ENCODE measurements at places on chromosomes 4 and X.

DNA sequence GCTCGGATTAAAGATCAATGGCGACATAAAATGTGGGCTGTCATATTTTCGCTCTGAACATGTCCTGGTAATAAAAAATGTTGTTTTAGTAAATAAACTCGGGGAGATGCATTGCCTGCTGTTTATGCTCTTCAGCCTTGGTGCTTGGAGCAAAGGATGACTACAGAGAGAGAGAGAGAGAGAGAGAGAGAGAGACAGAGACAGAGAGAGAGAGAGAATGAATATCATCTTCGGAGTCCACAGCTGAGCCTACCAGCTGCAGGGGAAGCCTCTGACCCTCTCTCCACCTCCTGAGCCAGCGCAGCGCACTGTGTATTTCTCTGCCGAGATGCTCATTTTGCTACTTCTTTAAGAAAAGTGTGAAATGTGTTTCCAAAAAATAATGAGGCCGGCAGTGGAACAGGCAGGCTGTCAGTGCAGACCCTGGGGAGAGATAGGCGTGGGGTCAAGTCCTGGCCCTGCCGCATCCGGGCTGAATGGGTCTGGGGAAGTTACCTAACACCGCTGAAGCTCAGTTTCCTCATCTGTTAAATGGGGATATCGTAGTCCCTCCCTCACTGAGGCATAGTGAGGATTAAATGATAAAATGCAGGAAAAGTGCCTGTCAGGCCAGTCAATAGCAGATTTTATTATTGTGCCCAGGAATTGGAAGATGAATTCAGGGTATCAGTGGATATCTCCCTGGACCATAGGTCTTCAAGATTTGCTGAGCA lies 58.5 kb upstream of the LGI2 start:
- H3K4me1 ChIP-seq = peaks cover 6% of the 10 kb centered on the region
- H3K36me3 ChIP-seq = no peaks in the 10 kb centered on the region
- H3K27ac ChIP-seq = no peak overlapping the region
- H3K4me3 ChIP-seq = no peak overlapping the region
- peaks cover 90% of the 10 kb centered on the region for H3K27me3 ChIP-seq

DNA sequence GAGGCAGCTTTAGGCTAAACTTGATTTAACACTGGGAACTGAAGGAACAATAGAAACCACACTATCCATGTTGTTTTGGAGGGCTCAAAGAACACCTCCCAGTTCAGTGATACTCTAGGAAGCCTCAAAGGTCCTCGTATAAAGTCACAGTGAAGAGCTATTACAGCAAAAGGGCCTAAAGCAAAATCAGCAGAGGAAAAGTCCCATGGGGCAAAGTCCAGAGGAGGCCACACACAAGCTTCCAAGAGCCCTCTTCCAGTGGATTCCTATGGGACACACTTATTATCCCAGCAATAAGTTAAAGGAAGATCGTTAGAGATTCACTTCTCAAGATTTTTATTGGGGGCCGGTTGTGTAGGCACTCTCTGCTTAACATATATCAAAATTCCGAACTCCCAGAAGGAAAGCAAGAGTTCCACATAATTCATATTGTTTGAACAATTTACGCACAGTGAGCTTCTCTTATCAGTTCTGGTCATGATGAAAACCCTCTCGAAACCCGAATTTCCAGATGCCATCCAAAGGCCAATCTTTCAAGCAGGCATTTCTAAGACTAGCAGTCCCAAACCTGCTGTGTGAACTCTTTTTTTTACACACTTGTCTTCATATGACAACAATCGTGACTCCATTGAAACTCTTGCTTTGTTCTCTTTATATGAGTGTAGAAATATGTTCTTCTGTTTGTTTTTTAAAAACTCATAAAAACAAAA lies 53.7 kb downstream of the ANXA5 start:
- H3K36me3 ChIP-seq = no peaks in the 10 kb centered on the region
- DNase-seq = no peak
- H3K27me3 ChIP-seq = peaks cover 20% of the 10 kb centered on the region
- no peak overlapping the region for H3K4me3 ChIP-seq
- no peaks in the 10 kb centered on the region for H3K4me1 ChIP-seq

- peak overlapping the region; percentile 67 for H3K27ac ChIP-seq
- no peaks in the 10 kb centered on the region for H3K27me3 ChIP-seq
- DNase-seq = peak; percentile 29
- H3K36me3 ChIP-seq = peaks cover 22% of the 10 kb centered on the region
- peak overlapping the region; percentile 33 for H3K4me3 ChIP-seq
Measured at GRCh38 chr4:101328063-101328602, 19.2 kb downstream of the PPP3CA start.

GRCh38 chrX:132063862-132064261 lies 40.8 kb downstream of the STK26 start:
- peaks cover 4% of the 10 kb centered on the region for H3K4me1 ChIP-seq
- no peak overlapping the region for H3K4me3 ChIP-seq
- H3K27me3 ChIP-seq = no peaks in the 10 kb centered on the region
- no peak for DNase-seq
- no peak overlapping the region for H3K27ac ChIP-seq
- H3K36me3 ChIP-seq = peaks cover 9% of the 10 kb centered on the region

- peaks cover 8% of the 10 kb centered on the region for H3K36me3 ChIP-seq
- H3K27me3 ChIP-seq = no peaks in the 10 kb centered on the region
- peak overlapping the region; percentile 67 for H3K27ac ChIP-seq
- H3K4me1 ChIP-seq = peaks cover 28% of the 10 kb centered on the region
Measured at GRCh38 chr4:7857238-7857701, 82.4 kb downstream of the AFAP1 start.

GRCh38 chrX:10259716-10260115 lies 102.9 kb downstream of the CLCN4 start:
- no peak for DNase-seq
- H3K36me3 ChIP-seq = no peaks in the 10 kb centered on the region
- no peak overlapping the region for H3K4me3 ChIP-seq
- H3K4me1 ChIP-seq = no peaks in the 10 kb centered on the region
- H3K27me3 ChIP-seq = no peaks in the 10 kb centered on the region

- H3K4me3 ChIP-seq = no peak overlapping the region
- no peak for DNase-seq
- H3K36me3 ChIP-seq = no peaks in the 10 kb centered on the region
- no peaks in the 10 kb centered on the region for H3K4me1 ChIP-seq
- peak overlapping the region; percentile 5 for H3K27ac ChIP-seq
Measured at GRCh38 chr4:186161138-186161537, 30.2 kb upstream of the CYP4V2 start.

GRCh38 chr4:5884796-5885195 lies 8.1 kb downstream of the CRMP1 start:
- peaks cover 75% of the 10 kb centered on the region for H3K27me3 ChIP-seq
- no peaks in the 10 kb centered on the region for H3K36me3 ChIP-seq
- H3K4me1 ChIP-seq = no peaks in the 10 kb centered on the region
- no peak for DNase-seq
- H3K4me3 ChIP-seq = no peak overlapping the region

GRCh38 chr4:143338313-143338712 lies 1.6 kb downstream of the GAB1 start:
- no peak overlapping the region for H3K27ac ChIP-seq
- H3K4me1 ChIP-seq = peaks cover 6% of the 10 kb centered on the region
- H3K4me3 ChIP-seq = no peak overlapping the region
- DNase-seq = no peak
- peaks cover 6% of the 10 kb centered on the region for H3K36me3 ChIP-seq
- peaks cover 65% of the 10 kb centered on the region for H3K27me3 ChIP-seq

DNA sequence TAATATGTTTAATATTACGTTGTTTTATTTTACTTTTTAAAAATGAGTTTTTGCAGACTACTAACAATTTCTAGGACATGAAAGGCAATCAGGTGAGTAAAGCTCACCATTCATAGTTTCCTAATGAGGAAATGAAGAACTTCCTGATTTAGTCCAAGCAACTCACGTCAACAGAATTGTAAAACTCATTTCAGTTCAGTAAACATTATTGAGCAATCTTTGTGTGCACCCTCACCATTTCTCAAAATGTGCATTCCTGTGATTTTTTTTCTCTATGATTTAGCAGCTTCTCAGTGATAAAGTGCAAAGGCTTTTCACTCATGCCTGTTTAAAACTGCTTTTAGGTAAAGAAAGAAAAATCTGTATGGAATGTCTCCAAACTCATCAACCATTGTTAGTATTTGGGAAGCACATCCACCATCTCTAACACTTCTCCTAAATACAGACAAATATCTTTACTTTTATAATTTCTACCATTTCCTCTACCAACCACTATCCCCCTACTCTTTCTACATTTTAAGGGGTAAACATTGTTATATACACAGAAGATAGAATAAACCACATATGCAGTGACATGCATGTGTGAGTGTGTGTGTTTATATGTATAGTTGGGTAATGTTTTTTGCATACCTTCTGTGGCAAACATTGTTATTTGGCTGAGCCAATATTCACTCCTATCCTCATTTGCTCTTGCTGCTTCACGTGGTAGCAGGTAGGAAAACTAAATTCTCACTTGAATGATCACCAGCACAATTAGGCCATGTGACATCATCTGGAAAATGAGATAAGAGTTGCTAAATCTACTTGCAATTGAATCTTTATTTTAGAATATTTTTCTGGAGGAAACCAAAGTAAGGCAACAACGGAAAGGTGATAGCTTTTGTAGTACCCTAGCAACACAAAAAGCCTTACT lies 54.7 kb upstream of the PRDM8 start:
- H3K27me3 ChIP-seq = no peaks in the 10 kb centered on the region
- H3K4me1 ChIP-seq = peaks cover 12% of the 10 kb centered on the region
- H3K36me3 ChIP-seq = no peaks in the 10 kb centered on the region
- DNase-seq = no peak

DNA sequence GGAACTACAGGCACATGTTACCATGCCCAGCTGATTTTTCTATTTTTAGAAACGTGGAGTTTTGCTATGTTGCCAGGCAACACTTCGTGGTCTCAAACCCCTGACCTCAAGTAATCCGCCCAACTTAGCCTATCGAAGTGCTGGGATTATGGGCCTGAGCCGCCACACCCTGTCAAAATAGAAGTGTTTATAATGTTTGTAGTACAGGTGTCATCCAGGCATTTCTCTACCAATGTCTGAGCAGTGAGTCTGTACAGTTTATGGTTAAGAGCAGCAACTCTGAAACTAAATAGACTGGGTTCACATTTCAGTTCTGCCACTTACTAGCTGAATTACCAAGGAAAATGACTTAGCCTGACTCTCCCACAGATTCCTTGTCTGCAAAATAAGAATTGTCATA lies 460.4 kb upstream of the GALNT7 start:
- DNase-seq = no peak
- H3K27me3 ChIP-seq = no peaks in the 10 kb centered on the region
- peaks cover 3% of the 10 kb centered on the region for H3K36me3 ChIP-seq
- no peak overlapping the region for H3K4me3 ChIP-seq
- H3K4me1 ChIP-seq = no peaks in the 10 kb centered on the region

DNA sequence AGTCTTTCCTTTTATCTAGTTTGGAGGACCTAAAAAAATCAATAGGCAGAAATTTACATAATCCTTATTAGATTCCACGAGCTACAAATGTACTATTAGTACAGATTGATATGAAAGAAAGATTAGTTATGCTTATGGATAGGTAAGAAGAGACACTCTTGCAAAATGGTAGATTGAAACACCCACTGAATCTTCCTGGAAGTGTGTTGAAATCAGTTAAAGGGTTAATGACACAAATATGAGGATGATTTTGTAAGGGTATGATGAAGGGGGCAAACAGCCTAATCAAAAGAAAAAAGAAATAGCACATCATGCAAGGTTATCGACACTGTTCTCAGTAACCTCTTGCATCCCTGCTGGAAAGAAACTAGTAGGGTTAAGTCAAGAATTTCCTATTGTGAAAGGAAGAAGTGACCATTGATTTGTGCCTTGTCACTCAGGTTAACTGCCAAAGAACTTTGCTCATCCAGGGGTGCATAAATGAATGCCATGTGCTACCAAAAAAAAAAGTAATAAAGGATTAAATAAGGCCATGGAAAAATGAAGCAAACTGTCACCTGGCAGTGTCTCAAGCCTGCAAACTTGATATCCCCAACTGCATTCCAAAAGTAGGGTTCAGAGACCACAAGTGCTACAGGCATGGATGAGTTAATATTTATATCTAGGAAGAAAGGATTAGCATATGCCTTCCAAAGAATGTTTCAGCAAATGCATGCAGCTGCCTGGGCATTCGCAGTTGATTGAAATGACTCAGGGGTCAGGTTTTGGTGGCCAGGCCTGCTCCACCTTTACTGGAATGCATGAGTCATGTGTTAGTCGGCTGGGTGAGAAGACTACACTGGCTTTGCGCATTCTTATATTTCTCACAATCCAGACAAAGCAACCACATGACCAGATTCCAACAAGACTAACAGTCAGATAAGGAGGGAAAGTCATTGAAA lies 78.3 kb upstream of the ATXN3L start:
- no peaks in the 10 kb centered on the region for H3K27me3 ChIP-seq
- no peak overlapping the region for H3K27ac ChIP-seq
- no peaks in the 10 kb centered on the region for H3K36me3 ChIP-seq
- H3K4me1 ChIP-seq = no peaks in the 10 kb centered on the region

DNA sequence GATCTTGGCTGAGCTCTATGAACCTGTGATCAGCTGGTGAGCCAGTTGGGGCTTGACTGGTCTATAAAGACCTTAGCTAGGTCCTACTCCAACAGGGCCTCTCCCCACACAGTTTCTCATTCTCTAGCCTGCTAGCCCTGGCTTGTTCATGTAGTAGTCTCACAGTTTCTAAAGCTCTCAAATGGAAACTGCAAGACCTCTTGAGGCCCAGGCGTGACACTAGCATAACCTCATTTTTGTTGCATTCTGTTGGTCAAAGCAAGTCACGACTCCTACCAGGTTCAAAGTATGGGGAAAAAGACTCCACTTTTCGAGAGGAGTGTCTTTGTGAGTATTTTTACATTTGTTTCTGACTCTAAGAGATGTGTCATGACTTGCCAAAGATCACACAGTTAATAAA lies 50.9 kb downstream of the CEP44 start:
- H3K4me3 ChIP-seq = no peak overlapping the region
- no peak overlapping the region for H3K27ac ChIP-seq
- H3K27me3 ChIP-seq = no peaks in the 10 kb centered on the region
- DNase-seq = no peak

GRCh38 chr4:6752486-6752829 lies 30.1 kb upstream of the KIAA0232 start:
- H3K4me3 ChIP-seq = no peak overlapping the region
- H3K27ac ChIP-seq = no peak overlapping the region
- peaks cover 4% of the 10 kb centered on the region for H3K36me3 ChIP-seq

- H3K27me3 ChIP-seq = no peaks in the 10 kb centered on the region
- peak overlapping the region; percentile 14 for H3K27ac ChIP-seq
- no peak for DNase-seq
- peak overlapping the region; percentile 2 for H3K4me3 ChIP-seq
- H3K4me1 ChIP-seq = peaks cover 2% of the 10 kb centered on the region
- no peaks in the 10 kb centered on the region for H3K36me3 ChIP-seq
Measured at GRCh38 chrX:78923198-78924015, 21.8 kb upstream of the P2RY10 start.

DNA sequence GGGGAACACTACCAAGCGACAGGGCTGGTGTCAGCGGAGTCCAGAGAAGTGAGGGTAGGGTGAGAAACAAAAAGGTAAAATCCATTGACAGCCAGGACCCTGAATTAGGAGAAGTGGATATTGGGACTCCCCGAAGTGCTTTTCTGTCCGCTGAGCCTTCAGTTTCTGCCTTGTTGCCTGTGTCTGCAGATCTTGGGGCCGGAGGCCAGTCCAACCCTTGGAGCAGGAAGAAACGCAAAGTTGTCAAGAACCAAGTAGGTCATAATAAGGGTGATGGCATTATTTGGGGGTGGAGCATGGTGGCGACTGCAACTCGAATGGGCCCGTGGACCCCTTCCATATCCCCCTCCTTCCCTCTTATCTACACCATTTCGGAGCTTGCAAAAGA lies 1.0 kb downstream of the ARMCX1 start:
- peaks cover 25% of the 10 kb centered on the region for H3K27me3 ChIP-seq
- no peak overlapping the region for H3K27ac ChIP-seq
- H3K4me1 ChIP-seq = no peaks in the 10 kb centered on the region
- H3K4me3 ChIP-seq = no peak overlapping the region
- DNase-seq = no peak
